ENCODE measurements at places on chromosomes 2 and 18.

GRCh38 chr2:45470531-45470930 is 140.5 kb downstream of the SRBD1 start:
- DNase-seq: no peak

DNA sequence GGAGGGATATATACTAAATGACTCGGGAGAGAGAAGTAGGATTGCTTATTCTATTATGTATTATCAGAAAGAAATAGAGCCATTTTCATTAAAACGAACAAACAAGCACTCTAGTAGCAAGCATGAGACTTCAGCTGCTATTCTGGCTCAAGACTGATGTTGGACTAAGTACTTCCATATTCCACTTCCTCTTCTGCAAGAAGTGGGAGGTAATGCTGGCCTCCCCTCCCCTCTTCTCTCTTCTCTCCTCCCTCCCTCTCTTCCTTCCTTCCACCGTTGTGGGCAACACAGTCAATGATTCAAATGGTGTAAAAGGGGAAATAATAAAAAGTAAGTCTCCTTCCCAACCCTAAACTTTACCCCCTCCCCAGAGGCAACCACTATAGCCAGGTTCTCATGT is 62.6 kb downstream of the EMX1 start:
- DNase-seq: no peak

GRCh38 chr18:32299484-32299883 is 109.6 kb downstream of the MEP1B start:
- DNase-seq: no peak

DNA sequence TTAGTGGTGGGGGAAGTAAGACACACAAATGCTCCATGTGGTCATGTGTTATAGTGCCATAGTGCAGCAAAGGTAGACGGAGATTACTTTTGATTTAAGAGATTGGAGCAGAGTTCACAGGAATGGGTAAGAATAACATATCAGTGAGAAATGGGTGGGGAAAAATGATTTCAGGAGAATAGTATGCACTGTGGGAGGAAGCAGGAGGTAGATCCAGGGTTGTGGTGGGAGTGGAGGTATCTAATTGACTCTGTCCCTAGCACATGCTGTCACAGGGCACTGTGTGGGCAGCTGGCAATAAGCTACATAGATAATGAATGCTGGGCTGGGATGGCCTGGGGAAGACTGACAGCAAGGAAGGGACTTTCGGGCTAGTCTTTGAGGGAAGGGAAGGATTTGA is 65.3 kb downstream of the STAT1 start:
- DNase-seq: no peak

- DNase-seq: no peak
These were observed 42.3 kb downstream of the SCN3A start for GRCh38 chr2:165161510-165161909.

- DNase-seq: no peak
These were observed 188.0 kb upstream of the NT5C1B start for GRCh38 chr2:18777250-18777812.

GRCh38 chr2:99619151-99619550 is 129.3 kb upstream of the REV1 start:
- no peak for DNase-seq

DNA sequence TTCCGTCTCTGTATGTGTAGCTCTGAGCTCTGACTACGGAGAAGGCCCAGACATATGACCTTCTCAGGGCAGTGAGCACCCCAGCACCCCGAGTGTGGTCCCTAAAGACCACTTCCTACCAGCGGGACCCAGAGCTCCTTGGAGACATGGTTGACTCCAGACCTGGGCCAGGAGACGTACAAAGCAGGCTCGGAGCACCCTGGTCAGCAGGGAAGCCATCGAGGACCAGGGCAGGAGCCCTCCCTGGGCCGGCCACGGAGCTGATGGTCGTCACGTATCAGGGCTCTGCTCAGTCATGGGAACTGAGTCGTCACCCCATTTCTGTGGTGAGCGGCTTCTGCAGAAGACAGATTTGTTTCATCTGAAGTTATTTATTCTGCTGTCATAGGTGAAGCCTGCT is 12.8 kb upstream of the NEU4 start:
- no peak for DNase-seq

DNA sequence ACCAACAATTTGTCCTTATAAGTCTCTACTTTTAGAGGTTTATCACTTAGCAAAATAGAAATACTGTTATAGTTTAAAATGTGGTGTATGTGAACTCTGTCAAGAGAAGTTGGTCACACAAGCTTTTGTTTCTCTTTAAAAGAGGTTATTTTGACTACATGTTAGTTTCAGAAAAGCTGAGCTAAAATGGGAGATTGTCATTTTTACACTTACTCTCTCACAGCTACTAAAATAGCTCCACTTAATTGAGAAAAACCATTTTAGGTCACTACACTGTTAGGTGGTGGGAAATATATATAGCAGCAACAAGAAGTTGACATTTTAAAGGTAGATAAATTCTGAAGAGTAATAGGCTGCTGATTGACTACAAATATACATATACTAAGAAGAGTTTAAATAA is 161.5 kb upstream of the KCNJ3 start:
- DNase-seq: no peak

DNA sequence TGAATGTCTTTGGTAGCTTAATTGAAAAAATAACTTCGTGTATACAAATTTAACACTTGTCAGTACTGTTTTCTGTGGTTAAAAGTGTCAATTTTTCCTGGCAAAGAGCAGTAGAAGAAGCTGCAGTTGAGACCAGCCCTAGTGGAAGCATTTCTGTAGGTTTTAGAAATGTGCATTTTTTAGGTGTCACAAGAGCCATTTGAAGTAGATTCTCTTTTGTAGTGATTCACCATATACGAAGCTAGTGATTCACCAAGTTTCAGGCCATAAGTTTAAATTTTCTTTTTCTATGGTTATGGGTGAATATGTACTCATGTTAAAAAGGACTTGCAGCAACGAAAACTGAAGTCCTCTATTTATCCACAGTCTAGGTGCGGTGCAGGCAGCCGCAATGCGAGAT is 4.2 kb downstream of the NABP1 start:
- no peak for DNase-seq

- DNase-seq: no peak
These were observed 323.1 kb downstream of the NBAS start for GRCh38 chr2:15238028-15238427.

All from stimulated activated CD4-positive, alpha-beta T cell treated with anti-CD3 and anti-CD28 coated beads, Interleukin-12 subunit alpha, Interleukin-12 subunit beta, amount 100 ng/mL, for 24 hours (primary cell).